ENCODE measurements at places on chromosomes 12 and 14.
A peak's percentile ranks its signal among the peaks of the same experiment; 100 is the strongest.

- no peak for DNase-seq
Observed at GRCh38 chr12:101967506-101967905, 90.1 kb downstream of the DRAM1 start.

DNA sequence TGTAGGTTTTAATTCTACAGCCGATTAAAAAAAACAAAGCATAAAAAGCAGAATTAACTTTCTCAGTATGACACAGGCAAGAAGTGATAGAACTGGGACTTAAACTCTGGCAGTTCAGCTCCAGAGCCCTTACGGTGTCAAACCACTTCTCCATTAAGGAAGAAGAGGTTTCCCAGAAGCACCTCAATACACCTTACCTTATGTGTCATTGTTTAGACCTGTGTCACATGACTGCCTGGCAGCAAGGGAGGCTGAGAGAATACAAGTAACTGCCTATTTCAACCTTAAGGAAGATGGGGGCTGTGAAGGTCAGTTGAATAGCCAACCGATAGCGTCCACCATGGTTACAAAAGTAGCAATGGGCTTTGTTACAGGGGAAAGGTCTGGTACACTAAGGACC is 54.6 kb upstream of the ARHGAP5 start:
- DNase-seq: no peak

- no peak for DNase-seq
Observed at GRCh38 chr12:3668479-3669165, 84.3 kb downstream of the CRACR2A start.

DNA sequence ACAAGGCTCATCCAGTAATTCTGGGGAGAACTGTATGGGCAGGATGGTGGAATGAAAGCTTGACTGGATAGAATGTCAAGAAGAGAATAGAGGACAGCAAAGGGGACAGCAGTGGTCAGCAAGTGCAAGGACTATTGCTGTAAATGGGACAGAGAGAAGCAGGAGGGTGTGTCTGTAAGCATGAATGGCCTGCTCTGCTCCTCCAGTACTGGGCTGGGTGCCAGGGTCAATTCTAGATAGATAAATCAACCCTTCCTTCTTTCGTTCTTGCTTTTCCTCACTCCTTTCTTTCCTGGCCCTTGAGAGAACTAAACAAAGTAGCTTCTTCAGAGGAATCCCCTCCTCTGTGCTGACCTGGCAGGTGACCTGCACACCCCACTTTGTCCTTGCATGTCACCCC is 1019.2 kb downstream of the BCL11B start:
- DNase-seq: no peak

DNA sequence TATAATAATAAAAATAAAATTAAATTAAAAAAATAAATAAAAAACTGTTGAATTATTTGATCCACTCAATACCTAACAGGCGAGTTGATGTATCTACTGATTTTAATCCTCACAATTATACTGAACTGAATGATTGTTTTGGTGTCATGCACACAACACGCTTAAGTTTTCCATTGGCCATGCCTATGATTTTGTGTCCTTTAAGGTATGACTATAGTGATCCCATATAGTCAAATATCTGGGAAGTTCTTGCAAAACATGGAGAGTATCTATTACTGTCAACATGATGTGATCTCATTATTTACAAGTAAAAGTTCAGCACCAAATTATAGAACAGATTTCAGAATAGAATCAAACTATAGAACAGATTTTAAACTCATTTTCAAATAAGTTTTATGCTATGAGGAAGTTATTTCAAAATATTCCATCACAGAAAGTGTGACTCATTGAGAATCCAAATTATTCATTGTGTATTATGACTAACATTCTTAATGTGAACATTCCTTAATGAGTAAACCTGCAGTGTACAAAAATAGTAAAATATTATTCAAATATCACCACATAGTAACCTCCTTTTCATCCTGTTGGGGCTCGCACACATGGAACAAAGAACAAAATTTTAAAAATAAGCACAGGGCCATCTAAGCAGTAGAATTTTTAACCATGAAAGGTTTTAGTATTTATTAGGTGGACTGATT is 190.4 kb downstream of the SLC25A21 start:
- DNase-seq: no peak

- peak; percentile 45 for DNase-seq
Observed at GRCh38 chr14:100117633-100118395, 41.6 kb downstream of the DEGS2 start.

GRCh38 chr12:6958609-6959057 is 7.5 kb downstream of the PTPN6 start:
- no peak for DNase-seq

DNA sequence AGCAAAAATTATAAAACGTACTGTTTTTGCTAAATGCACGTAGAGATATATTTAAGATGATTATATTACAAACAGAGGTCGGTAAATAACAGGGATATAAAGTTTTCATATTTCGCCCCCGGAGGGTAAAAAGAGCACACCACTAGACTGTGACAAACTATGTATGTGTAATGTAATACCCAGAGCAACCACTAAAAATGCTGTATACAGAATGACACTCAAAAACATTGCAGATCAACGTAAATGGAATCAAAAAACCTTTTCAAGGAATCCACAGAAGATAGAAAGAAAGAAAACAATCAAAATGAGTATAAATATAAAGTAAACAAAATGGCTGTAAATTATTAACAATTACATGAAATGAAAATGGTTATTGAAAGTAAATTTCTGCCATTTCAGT is 37.6 kb upstream of the PRB4 start:
- DNase-seq: no peak

- no peak for DNase-seq
Observed at GRCh38 chr14:74324931-74325361, 22.2 kb upstream of the ABCD4 start.

GRCh38 chr12:77577791-77578190 is 252.9 kb upstream of the NAV3 start:
- DNase-seq: no peak

GRCh38 chr12:111991535-111991934 is 21.4 kb downstream of the TMEM116 start:
- DNase-seq: no peak

- DNase-seq: peak; percentile 88
Observed at GRCh38 chr12:47717443-47718193, 7.7 kb downstream of the ENDOU start.

All from NCI-H510A treated with DMSO at 0.1 percent for 48 hours (cell line).